NCI-H1417 (cell line): ENCODE measurements at places on chromosomes 6 and 20.
A peak's percentile ranks its signal among the peaks of the same experiment; 100 is the strongest.

DNA sequence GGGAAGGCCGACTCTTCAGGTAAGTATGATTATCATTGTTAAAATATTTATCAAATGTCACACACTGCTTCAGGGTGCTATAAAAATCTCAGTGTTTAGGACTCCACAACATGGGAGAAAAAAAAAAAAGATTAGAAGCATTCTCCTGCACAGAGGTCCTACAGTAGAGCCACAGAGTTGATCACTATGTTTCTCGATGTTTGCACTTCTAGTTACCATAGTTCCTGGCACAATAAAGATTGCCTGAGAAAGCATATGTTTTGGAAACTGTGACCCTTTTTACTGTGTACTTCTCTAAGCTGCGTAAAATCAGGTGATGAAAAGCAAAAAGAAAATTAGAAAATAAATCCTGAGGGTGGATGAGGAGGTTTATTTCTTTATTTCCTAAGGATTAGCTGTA, 269.9 kb upstream of the SYNCRIP start:
- no peak for DNase-seq

- DNase-seq, result peak; percentile 80
Observed at GRCh38 chr6:147204060-147204785, at the start of gene STXBP5. Gene STXBP5 (plus strand): TSS chr6:147204417. CDS start chr6:147204533, 116 bp downstream.

- peak; percentile 48 for DNase-seq
Observed at GRCh38 chr20:1816384-1817381, 78.5 kb upstream of the SIRPA start.

- DNase-seq, result no peak
Observed at GRCh38 chr20:11178946-11179654, 505.3 kb upstream of the JAG1 start.

DNA sequence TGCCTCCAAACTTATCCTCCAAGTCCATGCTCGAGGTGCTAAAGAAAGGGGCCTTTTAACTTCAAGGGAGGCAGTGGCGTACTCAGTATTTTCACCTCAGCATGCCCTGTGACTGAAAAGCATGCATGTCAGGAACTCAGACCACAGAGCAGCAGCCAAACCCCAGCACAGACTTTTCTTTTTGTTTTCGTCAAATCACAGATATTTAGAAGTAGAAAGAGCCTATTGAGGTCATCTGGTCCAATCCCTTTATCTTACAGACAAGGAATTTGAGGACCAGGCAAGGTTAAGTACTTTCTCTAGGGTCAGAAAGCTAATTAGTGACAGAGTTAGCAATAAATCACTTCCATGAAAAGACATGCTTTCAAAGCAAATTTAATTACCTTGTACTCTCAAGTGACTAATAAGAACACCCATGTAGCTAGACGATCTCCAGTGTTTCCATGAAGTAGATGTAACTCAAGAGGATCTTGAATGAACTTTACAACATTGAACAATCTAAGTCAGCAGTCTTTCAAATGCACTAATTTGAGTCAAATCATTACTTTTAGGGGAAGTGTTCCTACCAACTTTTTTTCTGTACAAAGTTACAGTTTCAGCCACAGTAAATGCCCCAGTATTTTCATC, 35.9 kb downstream of the MOXD1 start:
- peak; percentile 12 for DNase-seq

GRCh38 chr6:119608994-119609393, 259.4 kb upstream of the MAN1A1 start:
- no peak for DNase-seq

- DNase-seq, result no peak
Observed at GRCh38 chr6:5126214-5126613, 41.1 kb downstream of the PPP1R3G start.

- DNase-seq, result no peak
Observed at GRCh38 chr6:162680367-162680766, 47.2 kb downstream of the PRKN start.

DNA sequence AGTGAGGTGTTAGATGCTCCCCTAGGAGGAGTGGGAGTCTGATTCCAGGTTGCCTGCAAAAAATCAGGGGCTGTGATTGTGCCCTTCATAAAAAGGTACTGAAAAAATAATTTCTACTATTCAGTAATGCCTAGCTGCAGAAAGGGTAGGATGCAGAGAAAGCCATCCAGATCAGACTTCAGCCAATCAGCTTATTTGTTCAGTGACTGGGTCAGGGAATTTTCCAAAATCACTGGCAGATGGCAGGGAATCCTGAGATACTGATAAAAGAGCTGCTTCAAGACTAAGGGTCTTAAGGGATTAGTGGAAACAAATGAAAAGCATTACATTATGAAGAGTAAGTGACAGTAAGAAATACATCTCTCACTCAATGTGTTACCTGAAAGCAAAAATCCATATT, 42.8 kb upstream of the MTRF1L start:
- DNase-seq, result no peak

DNA sequence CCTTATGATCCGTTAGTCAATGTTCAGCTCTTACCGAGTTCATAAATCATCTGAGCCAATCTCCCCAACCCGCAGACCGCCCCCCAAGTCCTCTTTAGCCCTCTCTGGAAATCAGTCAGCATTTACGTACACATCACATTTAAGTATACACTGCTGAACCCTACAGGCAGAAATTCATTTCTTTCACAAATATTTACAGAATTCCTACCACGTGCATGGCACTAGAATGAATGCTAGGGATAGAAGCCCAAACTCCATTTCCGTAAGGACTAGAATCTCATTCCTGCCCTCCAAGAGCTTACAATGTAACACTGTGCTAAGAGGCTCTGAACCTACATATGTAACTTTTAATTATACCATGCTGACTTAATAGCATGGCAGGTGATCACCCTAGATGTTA, 1.8 kb downstream of the OSER1 start:
- no peak for DNase-seq

DNA sequence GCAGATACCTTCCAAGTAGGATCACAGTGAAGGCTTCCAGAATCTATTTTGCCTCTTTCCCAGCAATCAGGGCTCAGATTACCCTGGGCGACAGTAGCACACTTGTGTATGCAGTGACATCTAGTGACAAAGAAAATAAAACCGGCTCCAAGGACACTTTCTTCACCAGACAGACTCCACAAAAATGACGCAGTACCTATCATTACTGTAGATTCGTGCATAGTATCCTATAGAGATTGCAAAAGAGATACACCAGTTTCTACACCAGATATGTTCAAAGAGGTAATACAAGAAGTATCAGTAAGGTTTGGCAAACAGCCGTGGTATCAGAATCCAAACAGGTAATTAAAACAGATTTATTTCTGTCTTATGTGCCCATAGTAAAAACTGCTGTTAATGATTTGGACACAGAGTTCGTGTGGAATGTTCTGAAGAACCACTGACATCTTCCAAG, 600.4 kb upstream of the JAG1 start:
- DNase-seq, result peak; percentile 83

DNA sequence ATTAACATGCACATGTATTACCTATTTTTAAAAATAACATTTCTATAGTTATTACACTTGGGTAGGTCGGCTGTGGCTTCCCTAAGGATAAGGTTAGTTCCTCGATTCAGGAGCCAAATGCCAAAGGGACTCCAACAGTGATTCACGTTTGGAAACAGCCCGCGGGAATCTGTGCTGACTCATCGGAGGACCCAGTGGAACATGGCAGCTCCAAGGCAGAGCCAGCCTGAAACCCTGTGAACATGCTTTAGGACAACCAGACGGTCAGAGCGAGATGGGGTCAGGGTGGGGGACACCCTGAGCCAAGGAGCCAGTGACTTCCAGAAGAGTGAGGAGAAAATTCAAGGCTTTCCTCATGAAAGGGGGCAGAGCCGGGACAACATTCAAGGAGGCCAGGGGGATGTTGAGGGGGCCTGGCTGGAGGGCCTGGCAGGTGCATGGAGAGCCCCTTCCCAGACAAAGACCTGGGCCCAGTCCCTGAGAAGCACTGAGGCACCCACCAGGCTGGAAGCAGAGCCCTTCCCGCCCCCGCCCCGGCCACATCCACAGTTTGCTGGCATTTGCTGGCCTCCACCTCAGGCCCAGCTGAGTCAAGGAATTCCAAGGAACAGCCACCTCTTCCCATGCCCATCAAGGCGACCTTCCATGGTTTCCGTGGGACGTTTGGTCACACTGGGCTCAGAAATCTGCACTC, 133.2 kb downstream of the SNX5 start:
- DNase-seq, result no peak

DNA sequence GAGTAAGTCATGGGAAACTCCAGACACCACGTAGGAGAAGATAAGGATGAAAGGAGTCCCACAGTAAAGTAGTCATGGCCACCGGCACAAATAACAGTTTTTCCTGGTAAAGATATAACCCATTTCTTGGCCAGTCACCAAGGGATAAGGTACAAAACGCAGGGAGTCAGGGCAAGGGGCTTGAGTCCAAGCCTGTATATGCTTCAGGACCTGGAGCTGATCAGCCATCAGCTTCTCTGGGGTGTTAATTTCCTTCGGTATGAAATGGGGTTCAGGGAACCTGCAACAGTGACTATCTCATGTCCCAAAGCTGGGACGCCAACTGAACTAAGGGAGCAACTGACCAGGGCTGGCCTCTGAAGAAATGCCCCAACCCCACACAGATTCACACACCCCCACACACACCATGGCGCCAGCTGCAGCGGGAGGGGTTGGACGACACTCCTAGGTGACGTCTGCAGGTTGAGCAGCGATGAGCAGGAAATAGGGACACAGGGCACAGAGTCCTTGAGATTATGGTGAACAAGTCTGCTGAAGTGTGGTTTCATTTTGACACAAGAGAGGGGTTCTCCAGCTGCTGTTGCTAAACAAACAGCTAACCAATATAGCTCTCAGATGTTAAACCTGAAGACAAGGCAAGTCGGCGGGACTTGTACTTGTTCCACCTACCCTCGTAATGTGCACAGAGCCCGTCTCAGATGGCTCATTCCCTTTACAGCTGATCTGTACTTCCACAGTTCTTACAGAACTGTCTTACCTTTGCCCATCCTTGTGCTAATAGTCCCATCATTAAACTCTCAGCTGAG, 7.4 kb upstream of the ADTRP start:
- DNase-seq, result no peak

DNA sequence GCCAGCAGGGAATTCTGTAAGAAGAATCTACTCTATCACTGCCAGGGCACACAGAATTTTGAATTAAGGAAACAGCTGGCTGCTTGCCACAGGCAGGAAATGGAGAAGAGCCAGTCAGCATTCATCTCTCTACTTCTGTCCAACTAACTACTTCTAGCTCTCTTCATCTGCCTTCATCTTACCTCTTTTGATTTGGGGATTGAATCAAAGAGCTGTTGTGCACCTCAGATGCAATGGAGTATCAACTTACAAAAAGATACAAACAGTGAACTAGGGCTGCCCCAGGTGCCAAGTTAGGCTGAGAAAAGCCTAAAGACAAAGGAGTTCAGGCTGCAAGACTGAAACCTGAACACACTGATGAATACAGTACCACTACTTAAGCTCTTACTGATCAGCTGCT, 82.0 kb downstream of the PTPRK start:
- DNase-seq, result no peak

DNA sequence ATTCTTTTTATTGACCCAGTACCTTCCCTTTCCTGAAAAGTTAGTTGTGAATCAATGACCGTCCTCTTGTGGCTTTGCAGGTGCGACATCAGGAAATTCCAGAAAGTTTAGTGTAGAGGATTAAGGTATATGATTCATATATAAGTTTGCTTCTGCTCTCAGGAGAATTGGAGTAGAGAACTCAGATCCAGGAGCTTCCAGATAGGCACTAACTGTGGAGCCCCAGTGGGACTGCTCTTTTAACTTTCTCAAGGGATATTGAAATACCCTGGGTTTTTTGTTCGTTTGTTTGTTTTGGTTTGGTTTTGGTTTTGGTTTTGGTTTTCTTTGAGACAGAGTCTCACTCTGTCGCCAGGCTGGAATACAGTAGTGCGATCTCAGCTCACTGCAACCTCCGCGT, 9.5 kb downstream of the TAAR2 start:
- DNase-seq, result no peak

GRCh38 chr6:169782966-169783365, 31.5 kb downstream of the ERMARD start:
- DNase-seq, result no peak

GRCh38 chr6:77425216-77425615, 38.1 kb downstream of the HTR1B start:
- DNase-seq, result no peak

DNA sequence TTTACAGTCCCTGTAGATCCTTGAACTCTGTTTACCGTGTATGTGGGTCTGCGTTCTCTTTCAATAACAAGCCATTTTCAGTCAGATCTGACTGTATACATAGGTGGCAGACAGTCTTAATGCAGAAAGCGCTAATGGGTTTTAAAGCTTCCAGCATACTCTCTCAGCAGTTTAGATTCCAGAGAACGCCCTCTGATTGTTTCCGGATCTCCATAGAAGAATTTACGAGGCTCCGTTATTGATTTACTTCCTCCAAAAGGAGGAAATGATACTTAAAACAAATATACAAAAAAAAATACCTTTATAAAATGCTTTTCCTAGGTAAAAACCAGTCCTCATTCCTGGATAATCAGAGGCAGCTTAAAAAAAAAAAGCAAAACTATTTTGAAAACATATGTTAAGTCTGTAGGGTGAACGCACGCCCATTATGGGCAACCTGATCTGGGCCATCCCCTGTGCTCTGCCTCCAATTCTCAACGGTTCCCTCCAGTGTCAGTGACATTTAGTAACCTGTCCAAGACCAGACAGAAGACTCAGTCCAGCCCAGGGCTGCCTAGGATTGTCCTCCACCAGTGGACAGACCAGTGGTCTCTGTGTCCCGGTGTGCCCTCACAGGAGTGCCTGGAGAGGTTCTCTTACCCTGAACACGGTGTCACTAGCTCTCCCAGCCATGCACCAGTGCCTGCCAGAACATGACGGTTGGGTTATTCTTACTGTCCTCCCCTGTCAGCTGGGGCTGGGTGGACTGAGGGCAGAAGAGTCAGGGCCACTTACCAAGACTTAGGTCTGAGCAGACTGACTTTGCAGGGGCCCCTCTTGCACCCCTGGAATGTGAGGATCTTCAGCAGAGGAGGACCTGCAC, 217.3 kb downstream of the ARID1B start:
- no peak for DNase-seq

DNA sequence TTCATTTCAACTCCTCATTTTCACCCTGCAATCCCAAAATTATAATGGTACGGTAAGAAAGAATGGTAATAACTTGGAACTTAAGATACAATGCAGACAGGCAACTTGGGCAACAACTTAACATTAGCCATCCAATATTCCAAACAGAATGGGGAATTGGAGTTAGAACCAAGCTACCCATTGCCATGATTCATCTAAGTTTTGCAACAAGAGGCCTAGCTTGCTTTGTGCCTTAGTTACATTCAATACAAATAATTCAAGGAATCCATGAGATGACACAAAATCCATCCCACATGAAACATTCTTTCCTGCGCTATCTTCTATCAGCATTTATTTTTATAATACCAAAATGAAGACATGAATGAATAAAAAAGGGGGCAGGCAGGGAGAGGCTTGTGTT, 28.4 kb downstream of the DCDC2 start:
- no peak for DNase-seq

DNA sequence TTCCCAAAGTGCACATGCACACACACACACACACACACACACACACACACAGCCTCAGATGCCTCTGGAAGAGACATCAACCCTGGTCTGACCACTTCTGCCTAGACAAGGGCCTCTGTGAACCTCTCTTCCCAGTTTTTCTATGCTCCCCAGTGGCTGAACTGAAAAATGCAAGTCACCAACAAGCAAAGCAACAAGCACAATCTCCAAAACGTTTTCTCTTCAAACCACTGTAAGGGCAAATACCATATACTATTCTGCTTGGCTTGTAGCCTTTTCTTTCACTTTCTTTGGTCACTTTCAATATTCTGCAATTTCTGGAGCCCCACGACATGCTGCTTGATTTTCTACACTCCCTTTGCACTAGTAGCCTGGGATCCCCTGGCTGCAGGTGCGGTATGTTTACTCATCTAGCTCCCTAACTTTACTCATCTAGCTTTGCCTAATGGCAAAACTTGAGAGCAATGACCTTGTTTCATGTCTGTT, 121.4 kb upstream of the DST start:
- DNase-seq, result no peak
